ENCODE measurements at places on chromosomes 16 and 17.

GRCh38 chr17:12390631-12391030 is 275.1 kb upstream of the MYOCD start:
- DNase-seq, result no peak

GRCh38 chr16:23195366-23195978 is 12.9 kb downstream of the SCNN1G start:
- DNase-seq, result no peak

GRCh38 chr17:34177642-34178041 is 77.4 kb upstream of the CCL2 start:
- no peak for DNase-seq

- no peak for DNase-seq
Observed at GRCh38 chr16:83959656-83960434, 6.8 kb downstream of the OSGIN1 start.
